ENCODE measurements at places on chromosomes 13 and 19. TPM values are rescaled to one million over a fixed set of nuclear protein-coding genes. Genes with fewer than 3 reads are reported as not detected.

DNA sequence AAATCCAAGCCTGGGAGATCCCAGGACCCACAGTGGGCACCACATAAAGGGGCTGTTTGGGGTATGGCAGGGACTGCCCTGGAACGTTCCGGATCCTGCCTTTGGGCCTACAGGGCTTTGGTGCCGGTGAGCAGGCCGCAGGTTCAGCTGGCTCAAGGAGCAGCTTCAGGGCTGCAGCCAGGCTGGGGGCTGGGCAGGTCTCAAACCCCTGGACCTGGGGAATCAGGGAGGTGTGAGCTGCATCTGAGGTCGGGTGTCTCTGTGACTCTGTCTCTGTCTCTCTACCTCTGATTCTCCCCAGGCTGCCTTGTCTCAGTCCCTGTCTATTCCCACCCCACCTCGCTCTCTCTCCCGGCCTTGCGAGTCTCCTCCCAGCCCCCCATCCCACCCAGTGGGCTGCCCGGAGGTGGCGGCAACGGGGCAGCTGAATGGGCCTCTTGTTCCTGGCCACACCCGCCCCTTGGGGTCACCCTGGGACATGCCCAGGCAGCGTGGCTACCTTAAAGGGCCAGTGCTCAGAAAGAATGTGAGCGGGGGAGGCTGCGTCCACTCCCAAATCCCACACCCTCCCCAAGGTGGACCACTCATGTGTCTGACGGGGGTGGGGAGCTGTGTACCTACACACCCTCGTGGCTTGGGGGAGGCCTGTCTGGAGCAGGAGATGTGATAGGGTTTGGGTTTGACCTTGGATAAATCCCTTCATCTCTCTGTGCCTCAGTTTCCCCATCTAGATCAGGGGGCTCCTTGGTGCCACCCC is 31.1 kb downstream of the NFIC start:
- no peaks in the 10 kb centered on the region for H3K4me1 ChIP-seq
- no peak for DNase-seq
- H3K27me3 ChIP-seq, result no peaks in the 10 kb centered on the region

GRCh38 chr19:2425622-2426581 is 1.5 kb downstream of the TIMM13 start:
- no peak for DNase-seq
- peaks cover 16% of the 10 kb centered on the region for H3K4me1 ChIP-seq
- peak overlapping the region; percentile 97 for H3K4me3 ChIP-seq
- H3K27ac ChIP-seq, result peak overlapping the region; percentile 91
- no peaks in the 10 kb centered on the region for H3K36me3 ChIP-seq
- no peaks in the 10 kb centered on the region for H3K27me3 ChIP-seq

DNA sequence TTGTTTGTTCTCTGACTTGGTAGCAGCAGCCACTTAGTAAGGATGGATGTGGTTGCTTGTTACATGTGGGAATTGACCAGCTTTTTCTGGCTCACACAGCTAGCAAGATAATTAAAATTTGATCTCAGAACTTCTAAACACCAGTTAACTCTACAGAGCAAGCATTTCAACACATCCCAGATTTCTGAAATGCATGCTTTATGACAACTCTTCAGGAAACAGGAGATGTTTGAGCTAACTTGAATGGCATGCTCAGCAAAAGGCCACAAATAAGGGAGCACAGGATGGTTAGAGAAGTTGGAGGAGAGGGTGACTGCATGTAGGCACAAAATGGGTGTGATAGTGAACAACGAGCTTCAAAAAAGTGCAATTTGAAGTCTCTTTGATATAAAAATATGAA is 167.1 kb upstream of the SPRY2 start:
- H3K4me3 ChIP-seq, result no peak overlapping the region
- DNase-seq, result no peak
- H3K27ac ChIP-seq, result no peak overlapping the region
- H3K4me1 ChIP-seq, result no peaks in the 10 kb centered on the region
- no peaks in the 10 kb centered on the region for H3K36me3 ChIP-seq
- H3K27me3 ChIP-seq, result no peaks in the 10 kb centered on the region

PDE4A gene
- polyA plus RNA-seq, result 2.0 TPM

KLK4 gene
- polyA plus RNA-seq, result not detected

Measured in naive thymus-derived CD4-positive, alpha-beta T cell (primary cell).